ENCODE measurements at places on chromosomes 12 and 14.

DNA sequence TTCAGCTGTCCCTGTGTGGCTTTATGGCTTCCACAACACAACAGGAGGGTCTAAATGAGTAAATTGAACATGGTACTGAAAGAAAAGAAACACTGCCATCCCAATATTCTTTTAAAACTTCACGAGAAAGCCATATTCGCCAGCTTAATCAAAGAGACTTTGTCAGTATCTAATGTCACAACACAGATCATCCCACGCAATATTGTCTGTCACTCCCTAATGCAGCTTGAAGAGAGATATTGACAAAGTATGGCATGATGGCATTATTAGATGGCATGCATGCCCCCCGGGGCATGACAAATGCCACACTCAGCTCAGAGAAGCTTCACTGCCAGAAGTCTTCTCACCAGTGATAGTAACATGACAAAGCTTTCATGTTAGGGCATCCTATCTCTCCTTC, 197.8 kb downstream of the TTC8 start:
- DNase-seq, result no peak

DNA sequence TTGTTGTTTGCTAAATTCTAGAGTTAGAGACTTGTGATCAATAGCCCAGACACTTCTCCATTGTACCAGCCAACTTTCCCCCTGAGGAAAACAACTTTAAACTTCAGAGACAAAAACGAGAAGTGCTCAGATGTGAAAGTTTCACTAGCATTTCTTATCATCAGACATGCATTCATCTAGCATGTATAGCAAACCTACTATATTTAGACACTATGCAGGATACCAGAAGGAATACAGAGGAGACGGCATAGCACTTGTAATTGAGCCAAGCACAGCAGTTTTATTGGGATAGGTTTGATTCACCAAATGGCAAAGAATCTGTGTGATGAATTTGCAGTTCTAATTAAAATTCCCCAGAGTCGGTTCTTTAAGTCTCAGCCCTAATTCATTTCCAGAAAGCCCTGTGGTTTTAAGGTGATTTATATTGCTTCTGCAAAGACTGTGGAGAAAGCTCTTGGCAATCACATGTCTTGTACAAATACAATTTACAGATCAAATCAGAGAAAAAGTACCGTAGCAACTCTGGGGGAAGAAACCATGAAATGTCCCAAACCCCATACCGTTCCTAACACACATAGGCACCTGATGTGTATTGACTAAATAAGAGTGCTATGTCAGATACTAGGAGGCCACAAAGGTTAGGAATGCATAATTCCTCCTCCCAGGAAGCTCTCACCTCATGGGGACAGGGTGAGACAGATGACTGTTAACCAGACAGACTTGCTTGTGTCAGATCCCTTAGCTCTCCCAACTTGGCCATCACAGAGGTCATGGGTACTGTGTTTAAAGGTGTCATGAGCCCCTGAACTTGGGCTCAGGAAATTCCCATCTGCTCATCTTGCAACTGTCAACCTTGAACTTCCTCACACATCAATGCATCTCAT, 69.6 kb upstream of the KRAS start:
- DNase-seq, result no peak

DNA sequence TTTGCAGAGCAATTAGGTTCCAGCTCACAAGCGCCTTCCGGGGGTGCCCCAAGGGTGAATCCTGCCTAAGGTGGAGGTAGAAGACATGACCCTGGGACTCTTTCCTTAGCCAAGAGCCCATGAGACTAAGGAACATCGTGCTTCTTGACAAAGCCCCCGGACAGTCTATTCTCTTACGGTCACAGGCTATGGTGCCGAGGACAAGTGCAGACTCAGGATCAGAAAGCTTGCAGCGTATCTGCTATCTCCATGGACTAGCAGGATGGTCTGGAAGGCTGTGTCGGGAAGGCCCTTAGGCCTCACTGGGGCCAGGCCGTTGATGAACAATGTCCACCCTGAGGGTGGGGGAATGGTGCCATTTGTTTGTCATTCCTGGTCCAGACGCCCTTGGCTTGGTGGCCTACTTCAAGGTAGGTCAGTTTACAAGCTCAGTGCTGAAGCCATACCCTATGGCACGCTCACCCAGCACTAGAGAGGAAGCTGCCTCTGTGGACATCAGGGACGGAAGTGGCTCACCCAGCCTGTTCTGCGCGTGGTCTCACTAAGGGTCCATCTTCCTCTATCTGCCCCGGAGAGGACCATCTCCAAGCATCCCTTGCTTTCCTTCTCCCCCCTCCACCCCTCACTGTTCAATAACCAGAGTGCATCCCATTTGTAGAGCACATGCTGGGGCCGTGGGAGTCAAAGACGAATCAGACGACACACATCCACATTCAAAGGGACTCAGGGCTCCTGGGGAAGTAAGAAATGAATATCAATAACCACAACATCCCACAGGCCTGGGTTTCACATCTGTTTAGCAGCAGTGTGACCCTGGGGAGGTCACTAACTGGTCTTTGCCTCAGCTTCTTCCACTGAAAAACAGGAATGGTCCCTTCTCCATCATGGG, 45.0 kb upstream of the IQSEC3 start:
- DNase-seq, result no peak

DNA sequence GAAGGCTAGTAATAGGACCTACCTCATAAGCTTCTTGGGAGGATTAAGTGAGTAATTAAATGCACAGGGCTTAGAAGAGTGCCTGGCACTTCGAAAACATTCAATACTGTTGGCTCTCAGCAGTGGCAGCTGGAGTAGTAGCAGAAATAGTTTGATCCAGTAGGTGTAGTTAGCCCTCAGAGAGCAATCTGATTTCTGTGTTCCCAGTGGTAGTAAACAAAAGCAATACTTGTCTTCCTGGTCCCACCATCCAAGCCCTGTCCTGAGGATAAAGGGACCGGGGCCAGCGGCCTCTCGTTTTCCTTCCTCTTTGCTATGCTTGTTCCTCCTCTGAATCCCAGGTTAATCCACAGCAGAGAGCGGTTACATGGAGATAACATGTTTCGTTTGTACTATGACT, 131.6 kb downstream of the SAMD4A start:
- DNase-seq, result no peak

DNA sequence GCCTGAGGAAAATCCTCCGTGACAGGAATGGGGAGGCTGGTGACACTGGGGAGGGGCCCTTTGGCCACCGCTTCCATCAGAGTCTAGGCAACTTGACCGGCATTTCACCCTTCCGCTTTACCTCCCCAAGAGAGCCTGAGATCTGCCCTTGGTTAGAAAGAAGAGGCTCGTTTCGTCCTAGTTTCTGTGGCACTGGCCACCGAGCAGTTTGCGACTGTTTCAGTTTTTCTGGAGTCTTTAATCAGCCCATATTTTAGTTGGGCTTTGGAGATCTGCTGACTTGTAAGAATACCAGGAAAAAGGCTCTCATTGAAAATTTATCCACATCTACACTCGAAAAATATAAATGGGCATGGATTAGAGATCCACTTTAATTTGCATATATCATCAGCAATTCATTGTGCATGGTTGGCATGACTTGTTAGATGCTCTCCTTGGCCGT, 414 bp upstream of the ANKS1B start:
- DNase-seq, result no peak

GRCh38 chr12:112803620-112804282, 12.2 kb downstream of the RPH3A start:
- DNase-seq, result no peak

DNA sequence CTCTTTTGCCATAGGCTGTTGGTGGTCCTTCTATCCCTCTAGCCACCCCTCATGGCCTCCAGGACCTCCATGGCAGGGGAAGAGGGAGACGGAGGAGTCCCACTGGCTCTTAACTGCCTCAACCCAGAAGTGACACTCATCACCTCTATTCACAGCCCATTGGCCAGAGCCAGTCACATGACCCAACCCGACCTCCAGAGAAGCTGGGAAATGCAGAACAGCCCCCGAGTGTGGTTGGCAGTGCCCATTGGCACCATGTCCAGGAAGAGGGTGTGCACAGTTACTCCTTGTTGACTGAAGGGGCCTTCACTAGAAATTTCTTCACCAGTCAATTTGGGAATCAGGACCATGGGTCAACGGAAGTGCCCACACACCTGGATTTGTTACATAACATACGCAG, 17.0 kb upstream of the BCL11B start:
- DNase-seq, result no peak

DNA sequence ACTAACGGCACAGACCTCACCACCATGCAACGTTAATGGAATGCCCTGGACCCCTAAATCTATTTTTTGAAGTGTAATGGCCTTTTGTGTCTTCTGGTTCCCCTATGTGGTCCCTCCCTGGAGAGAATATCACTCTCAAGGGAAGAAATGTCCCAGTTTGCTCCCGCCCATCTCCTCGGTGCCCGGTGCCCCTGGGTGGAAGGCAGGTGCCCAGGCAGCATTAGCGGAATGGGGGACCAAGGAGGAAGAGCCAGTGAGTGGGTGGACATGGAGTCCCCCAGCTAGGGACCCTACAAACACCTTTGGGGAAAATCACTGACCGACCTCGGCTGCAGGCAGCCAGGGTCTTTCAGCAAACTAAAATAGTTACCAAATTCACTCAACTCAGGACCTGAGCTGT, 212.1 kb upstream of the RTL1 start:
- DNase-seq, result no peak

DNA sequence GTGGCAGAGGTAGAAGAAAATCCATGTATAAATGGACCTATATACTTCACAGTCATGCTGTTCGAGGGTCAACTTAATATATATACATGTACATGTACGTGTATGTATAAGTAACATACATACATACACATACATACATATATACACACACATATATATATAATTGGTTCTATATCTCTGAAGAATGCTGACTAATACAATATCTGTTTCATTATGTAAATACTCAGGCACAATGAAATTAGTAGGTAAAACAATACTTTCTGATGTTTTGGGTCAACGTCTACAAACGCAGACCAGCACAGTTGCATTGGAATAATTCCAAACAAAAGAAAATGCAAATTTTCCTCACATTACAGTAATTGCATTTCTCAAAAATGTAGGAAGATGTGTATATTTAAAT, 202.7 kb upstream of the DAAM1 start:
- no peak for DNase-seq

DNA sequence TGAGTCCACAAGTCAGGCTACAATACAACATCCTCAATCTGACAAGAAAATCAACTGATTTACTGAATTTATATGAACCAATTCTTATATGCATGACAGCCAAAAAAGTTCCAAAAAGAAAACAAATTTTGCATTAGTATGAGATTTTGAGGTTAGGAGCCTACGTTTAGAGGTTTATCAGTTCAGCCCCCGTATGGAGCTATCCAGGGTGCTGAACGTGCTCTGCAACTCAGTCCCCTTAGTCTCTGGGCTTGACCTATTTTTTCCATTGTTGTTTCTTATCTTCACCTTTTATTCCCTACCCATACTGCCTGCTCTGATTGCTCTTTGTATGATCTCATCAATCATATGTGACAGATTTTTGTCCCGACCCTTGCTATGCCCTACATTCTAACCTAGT, 693.0 kb downstream of the NRXN3 start:
- DNase-seq, result no peak

DNA sequence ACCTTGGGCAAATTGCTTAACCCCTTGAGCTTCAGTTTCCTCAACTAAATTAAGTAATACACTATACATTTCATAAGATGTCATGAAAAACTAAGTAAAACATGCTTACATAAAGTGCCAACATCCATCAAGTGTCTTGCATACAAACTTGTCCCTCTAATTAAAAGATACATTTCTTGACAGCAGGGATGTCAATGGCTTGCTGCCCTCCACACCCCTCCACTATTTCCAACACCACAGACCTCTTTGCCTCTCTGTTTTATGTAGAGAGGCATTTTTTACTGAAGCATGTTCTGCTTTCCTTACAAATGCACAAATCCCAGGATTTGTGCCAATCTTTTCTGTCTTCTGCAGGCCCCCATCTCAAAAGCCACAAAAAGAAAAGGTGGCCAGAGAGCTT, 89.0 kb upstream of the HOXC13 start:
- no peak for DNase-seq

GRCh38 chr12:24133384-24133783, 183.9 kb upstream of the SOX5 start:
- DNase-seq, result no peak

DNA sequence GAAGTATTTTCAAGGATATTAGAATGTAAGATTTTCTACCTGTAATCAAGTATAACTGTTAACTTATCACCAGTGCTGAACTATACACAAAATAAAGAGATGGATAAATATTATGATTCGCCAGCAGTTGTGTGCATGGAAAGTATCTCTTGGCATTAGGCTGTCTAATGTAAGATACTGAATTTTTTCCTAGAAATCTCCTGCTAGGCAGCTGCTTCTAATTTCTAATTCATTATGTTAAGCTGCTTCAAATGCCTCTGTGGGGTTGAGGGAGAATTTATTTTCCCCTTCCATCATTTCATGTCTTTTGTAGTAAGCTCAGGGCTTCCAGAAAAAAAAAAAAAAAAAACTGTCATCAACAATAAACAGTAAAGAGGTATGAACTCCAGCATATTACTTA, 516.0 kb downstream of the DIO2 start:
- DNase-seq, result no peak

DNA sequence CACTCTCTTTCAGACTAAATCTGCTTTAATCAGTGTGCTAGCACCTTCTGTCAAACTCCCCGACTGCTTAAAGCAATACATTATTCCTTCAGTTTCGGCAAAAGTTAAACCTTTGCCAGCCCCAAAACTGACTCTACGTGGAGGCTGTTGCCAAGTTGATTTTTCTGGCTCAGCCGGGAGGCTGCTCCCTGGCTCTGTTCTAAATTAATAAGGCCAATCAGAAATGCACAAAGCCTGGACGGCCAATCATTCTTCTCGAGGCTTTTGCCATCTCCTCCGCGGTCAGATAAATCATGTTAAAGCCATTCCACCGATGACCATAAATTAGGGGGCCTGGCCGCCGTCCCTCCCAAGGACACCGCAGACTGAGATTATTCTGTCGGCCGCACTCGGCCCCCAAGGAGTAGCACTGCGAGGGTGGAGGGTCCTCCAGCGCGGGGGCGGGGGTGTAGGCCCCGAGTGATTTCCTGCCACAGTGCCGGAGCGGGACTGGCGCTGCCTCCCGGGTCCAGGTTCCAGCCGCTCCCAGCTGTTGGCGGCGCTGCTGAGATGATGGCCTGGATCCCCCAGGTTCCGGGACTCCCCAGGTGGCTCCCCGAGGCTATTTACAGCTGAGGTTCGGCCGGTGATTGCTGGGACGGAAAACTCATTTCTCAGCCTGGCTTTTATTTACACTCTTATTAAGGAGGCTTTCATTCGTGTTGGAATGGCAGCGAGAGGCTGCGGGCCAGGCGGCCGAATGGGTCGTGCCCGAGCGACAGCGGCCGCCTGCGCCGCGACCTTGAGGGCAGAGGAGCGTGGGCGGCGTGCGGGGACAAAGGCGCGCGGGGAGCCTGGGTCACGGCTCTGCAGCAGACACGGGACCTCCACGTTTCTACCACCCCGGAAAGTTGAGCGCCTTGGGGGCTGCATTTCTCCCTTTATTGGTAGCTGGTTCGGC, 165.1 kb downstream of the MON2 start:
- peak; percentile 2 for DNase-seq

All from T-helper 9 cell (primary cell).